ENCODE measurements at places on chromosomes 5 and 9.

DNA sequence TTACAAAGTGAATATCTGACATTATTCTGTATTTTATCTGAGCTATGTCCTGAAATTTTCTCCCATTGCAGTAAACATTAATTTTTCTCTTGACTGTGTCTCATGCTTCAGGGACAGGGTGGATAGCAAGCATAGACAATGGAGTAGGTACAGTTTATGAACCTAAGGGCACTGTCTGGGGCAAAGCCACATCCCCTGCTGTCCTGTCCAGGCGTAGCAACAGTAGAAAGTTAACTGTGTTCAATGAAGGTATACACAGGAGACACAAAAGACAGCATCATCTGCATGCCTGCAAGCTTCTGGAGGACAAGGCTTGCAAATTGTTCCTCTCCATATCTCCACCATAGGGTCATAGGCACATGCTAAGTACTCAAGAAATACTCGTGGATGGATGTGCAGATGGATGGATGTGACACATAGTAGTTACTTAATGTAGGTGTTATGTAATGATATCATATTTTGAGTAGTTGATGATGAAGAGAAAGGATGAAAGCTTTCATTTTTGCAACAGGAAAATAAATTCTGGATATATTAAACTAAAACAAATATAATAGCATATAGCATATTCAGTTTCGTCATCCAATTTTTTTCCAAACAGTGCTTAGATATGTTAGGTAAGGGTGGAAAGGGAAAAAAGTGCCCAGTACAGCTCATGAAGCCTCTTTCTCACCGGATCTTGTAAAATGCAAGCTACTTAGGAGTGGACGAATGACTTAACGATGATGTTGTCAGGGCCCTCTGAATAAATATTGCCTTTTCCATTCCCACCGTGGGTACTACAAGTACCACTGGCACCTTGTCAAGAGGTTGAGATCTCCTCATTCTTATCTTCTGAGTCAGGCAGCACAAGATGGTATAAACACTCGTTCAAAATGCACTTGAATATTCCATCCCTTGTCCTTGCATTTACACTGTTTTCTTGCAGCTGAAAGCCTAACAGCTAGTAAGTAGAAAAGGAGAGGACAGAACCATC lies 19.9 kb upstream of the ZSWIM6 start:
- DNase-seq: no peak

DNA sequence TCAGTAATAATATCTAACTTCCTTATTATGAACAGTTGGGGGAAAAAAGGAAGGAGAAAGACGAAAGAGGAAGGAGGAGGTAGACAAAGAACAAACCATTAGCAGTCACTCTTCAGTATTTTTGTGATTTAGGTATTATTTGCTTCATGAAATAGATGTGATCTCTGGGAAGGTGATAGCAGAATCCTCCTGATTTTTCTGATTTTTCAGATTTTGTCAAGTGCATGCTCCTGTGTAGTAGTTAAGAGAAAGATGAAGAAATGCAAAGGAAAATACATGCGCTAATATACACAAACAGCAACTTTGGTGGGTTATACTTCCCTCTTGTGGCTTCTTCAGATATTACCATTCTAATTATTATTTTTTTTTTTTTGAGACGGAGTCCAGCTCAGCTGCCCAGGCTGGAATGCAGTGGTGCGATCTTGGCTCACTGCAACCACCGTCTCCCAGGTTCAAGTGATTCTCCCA lies 31.6 kb downstream of the LMNB1 start:
- no peak for DNase-seq

GRCh38 chr5:54673523-54674225 lies 156.1 kb downstream of the SNX18 start:
- no peak for DNase-seq

DNA sequence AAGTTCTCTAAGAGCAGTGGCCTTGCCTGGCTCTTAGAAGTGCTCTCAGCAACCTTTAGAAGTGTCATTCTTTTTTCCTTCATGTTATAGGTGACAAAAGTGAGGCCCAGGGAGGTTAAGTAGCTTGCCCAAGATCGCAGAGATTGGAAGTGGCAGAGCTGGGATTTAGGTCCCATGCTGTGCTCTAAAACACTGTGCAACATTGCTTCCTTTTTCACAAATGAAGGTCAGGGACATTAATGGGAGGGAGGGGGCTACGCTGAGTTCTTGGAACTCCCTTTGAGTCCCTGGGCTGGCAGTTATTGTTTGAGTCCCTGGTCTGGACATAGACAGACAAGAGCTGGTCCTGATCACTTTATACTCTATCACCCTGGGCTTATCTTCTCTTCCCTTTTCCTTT lies 45.3 kb downstream of the PAM start:
- DNase-seq: no peak

DNA sequence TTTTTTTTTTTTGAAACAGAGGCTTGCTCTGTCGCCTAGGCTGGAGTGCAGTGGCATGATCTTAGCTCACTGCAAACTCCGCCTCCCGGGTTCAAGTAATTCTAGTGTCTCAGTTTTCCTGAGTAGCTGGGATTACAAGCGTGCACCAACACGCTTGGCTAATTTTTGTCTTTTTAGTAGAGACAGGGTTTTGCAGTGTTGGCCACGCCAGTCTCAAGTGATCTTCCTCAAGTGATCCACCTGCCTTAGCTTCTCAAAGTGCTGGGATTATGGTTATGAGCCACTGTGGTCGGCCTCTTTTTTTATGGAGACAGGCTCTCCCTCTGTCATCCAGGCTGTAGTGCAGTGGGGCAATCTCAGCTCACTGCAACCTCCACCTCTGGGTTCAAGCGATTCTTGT lies 82.9 kb downstream of the RAB24 start:
- DNase-seq: no peak

DNA sequence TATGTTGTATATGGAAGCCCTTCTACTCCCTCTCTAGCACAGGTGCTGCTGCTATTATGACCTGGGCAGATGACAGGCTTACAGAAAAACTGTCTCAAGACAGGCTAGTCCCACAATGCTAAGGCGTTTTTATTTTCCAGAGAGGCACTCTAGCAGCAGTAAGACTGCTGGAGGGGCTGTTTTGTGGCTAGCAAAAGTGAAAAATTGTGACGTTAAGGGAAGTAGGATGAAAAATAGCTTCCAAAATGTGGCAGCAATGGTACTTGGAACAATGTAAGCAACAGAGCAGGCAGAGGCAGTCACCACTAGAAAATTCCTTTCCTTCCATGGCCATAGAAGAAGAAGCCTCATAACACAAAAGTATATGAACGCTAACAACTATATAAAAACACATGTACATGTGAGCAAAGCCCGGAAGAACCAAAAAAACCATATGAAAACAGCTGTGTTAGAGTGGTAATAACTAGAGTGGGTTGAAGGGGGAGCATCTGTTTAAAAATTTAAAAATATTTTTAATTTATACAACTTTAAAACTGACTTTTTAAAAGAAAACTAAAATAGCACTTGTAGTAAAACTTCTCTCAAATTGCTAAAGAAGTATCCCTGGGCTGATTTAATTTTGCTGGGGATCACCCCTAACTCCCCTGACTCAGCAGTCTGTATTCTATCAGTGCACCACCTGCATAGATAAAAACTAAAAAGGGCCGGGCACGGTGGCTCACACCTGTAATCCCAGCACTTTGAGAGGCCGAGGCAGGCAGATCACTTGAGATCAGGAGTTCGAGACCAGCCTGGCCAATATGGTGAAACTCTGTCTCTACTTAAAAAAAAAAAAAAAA lies 30.6 kb downstream of the CLINT1 start:
- no peak for DNase-seq

DNA sequence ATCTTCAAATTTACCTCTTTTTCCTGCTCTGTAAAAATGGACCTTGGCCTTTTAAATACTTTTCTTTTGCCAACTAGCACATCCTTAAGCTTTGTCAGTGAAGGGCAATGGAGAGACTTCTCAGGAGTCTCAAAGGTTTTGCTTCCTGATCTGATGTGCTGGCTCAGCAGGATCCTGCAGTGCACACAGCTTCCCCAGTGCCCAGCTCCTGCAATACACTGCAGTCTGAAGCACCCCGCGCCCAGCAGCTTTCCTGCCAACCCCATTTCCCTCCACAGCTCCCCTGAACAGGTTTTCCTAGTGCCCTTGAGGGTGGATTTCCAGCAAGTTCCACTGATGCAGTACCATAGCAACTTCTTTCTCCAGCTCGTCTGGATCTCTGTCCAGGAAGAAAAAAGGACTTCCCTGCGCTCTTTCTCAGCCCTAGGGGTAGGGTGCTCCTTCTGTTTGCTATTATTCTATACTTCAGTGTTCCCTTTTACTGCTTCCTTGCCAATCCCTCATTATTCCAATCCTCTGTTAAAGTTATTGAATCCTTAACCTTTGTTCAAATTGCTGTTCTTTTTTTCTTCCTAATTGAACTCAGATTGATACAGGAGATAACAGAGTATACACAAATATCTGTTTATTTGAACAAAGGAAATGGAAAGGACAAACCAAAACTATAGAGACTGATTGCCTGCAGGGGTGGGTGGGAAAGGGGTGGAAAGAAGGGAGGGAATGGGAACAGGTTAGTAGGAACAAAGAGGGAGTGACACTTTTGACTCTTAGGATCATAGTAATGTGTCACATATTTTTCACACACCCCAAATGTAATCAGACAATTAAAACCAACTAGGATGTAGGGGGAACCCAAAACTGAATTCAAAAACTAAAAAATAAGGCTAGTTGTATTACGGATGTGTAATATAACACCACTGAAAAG lies 8.5 kb downstream of the SNAPC3 start:
- no peak for DNase-seq

GRCh38 chr9:27888661-27889295 lies 315.5 kb upstream of the C9orf72 start:
- DNase-seq: no peak

DNA sequence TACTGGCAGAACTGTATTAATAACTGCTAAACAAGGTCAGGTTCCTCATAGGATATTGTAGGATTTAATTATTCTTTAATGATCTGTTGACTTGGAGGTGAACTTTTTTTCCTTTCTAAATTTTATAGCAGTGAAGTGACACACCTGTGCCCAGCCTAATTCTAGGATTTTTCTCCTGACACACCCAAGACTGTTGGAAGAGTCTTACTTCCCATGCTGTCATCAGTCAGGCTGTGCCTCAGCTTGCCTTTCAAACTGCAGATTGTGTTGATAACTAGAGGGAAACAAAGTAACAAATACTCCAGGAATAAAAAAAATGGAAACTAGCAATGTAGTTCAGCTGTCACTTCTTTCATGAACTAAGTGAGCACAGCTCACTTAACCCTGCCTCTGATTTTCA lies 22.0 kb downstream of the OTULIN start:
- DNase-seq: no peak

GRCh38 chr9:98228392-98229089 lies 26.9 kb downstream of the TBC1D2 start:
- DNase-seq: no peak

GRCh38 chr9:120524863-120525262 lies 55.1 kb downstream of the CDK5RAP2 start:
- DNase-seq: no peak

- peak; percentile 59 for DNase-seq
Observed at GRCh38 chr5:52787600-52788504, at the start of the genes ITGA1 and PELO. Gene ITGA1, plus strand, starts transcription at chr5:52787916. Its CDS starts 438 bp downstream, at chr5:52788354. Gene PELO, plus strand, starts transcription at chr5:52787916. Its CDS starts 12,479 bp downstream, at chr5:52800395.

DNA sequence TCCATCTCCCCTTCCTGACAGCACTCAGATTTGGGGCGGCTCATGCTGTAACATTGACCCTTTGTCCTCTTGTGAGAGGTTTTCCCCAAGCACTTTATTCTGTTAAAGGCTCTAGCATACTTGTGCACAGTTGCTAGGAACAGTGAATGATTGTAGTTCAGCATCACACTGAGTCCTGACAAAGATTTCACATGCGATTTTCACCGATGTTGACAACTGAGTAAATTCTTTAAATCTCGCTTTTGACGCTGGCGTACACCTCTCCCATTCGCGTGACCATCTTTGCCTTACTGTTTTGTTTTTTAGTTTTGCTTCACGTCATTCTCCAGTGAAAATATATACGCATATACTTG lies 780 bp downstream of the CDC37L1 start:
- DNase-seq: no peak

DNA sequence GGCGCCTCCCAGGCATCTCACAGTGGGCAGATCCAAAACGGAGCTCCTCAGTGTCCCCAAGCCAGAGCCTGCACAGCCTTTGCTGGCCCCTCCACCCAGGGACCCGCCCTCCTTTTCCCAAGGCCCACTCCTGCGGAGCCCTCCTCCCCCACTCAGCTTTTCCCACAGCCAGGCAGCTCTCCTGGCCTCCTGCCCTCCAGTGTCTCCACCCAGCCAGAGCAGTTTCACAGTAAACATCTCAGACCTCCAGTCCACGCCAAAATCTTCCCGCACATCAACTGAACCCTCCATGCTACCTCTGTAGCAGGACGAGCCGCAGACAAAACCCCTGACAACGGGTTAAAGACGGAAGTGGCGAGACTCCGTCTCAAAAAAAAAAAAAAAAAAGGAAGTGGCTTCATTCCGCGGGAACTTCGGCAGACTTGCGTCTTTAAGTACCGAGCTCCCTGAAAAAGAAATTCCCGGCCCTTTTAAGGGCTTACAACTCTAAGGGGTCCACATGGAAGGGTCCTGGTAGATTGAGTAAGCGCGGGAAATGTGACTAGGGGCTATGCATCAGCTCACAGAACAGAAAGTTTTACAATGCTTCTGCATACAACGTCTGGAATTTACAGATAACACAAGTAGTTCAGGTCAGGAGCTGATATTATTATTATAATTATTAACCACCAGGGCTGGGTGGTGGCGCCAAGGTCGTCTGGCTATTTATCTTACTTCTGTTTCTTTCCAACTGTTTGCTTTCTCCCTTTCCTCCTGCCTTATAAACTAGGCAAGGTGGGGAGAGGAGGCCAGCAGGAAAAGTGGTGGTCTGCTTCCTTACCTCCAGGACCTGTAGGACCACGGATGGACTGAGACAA lies 11.4 kb upstream of the GRIN1 start:
- DNase-seq: no peak

DNA sequence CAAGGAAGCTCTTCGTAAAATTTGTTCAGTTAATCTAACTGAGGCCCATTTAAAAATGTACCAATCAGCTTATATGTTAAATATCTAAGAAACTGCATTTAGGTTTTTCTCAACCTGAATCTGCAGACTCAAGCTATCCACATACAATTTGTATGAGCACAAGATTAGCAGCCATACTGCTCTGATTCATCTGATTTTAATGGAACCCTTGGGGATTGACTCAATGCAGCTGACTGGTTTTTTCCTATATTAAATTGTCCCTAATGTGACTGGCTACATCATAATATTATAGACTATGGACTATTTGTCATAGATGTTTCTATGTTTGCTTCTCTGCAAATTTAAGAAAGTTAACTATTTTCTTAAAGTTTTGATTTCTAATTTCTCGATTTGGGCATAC lies 451.0 kb upstream of the TUSC1 start:
- DNase-seq: no peak

All from right renal cortex interstitium (tissue), 3 donors.